ENCODE measurements at places on chromosomes 13 and 19.

- DNase-seq, result no peak
These were observed 99.2 kb upstream of the KLF5 start for GRCh38 chr13:72959643-72960042.

GRCh38 chr19:17455308-17456123 lies 5.2 kb downstream of the NXNL1 start:
- no peak for DNase-seq

DNA sequence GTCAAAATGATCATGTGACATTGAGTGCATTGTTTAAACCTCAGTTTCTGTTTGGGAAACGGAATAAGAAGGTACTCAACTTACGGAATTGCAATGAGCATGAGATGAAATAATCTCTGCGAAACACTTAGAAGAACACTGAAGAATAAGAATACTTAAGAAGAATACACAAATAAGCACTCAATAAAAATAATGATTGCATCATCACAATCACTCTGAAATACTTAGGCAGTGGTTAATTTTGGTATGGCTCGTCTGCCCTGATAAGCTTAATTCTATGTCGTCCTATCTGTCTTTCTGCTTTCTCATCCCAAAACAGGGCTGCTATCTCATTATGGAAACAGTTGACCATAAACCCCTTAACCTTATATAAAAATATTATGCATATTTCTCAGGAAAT lies 823.6 kb downstream of the DIAPH3 start:
- DNase-seq, result no peak

DNA sequence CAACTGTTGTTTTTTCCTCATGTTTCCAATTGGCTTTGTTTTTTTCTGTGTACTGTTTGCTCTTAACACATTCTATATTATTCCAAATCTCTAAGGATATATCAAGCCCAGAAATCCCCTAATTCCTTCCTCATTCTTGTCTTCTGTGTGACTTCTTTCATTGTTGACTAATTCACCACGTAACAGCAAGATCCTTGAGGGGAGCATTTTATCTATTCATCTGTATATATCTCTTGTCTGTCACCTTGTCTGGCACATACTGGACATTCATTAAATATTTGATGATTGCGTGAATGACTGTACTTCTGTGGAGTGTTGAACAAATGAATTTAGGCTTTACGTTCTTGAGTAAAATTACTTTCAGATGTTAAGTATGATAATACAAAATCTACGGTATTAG lies 44.8 kb upstream of the OLFM4 start:
- no peak for DNase-seq

- DNase-seq, result no peak
These were observed 8.1 kb downstream of the ERFL start for GRCh38 chr19:41919948-41920712.

- DNase-seq, result no peak
These were observed 273.2 kb downstream of the LIG4 start for GRCh38 chr13:107942030-107942617.

DNA sequence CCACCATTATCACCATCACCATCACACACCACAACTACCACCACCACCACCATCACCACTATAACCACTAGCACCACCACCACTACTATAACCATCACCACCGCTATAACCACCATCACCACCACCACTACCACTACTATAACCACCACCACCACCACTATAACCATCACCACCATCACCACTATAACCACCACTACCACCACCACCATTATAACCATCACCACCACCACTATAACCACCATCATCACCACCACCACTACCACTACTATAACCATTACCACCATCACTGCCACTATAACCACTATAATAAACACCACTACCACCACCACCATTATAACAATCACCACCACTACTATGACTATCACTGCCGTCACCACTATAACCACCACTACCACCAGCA lies 173.2 kb downstream of the DCLK1 start:
- no peak for DNase-seq

GRCh38 chr13:100645382-100645781 lies 29.2 kb downstream of the TMTC4 start:
- no peak for DNase-seq

- no peak for DNase-seq
These were observed 238.4 kb downstream of the TUBA3C start for GRCh38 chr13:18943273-18943672.

DNA sequence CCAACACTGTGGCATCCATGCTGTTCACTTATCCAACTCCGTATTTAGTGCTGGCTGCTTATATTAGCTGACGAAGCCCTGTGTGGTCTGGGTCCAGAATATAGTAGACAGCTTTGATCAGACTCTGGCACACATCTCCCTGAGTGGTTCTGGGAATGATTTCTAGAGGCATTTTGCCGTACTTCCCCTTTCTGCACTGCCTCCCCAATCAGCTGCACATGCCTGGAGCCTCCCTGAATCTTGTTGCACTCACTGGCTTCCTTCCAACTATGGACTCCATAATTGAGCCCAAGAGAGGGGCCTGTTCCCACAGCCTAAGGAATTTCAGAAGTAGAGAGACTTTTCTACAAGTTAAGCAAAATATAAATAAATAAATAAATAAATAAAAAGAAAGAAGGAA lies 30.4 kb upstream of the PCDH8 start:
- DNase-seq, result no peak

GRCh38 chr19:35170359-35171061 lies 16.0 kb downstream of the FXYD5 start:
- no peak for DNase-seq

All from activated T-helper 2 cell treated with anti-CD3 and anti-CD28 coated beads, Interferon-gamma antibody, Interleukin-2, Interleukin-4, amounts not matched to agents 10 μg/mL and 5 μg/mL and 100 μg/mL, durations not matched to agents 14 hours and 24 hours and 36 hours (primary cell).